ENCODE measurements at places on chromosomes 11 and 22.

DNA sequence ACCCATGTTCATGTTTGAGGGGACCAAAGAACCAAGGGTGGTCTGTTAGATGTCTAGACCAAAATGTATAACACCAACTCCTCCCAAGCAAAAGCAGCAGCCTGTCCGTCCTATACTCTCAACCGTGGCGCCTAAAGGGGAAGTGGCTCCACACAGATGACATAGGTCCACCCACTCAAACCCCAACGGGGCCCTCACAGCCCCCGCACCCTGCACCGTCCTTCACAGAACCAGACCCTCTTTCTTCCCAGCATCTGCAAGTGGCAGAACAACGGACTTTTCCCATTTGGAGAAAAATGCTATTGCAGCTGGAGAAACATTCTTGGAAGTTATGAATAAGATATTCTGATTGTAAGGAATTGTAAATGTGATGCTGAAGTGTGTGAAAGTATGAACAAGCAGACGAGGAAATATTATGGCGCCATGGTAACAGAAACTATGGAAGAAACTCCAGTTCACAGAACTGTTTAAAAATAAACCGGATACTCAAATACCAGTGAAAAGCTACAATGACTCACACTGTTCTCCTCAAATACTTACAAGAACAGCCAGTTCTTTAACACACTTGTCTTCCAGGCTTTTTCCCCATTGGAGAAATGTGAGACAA is 76.5 kb upstream of the ARFGAP3 start:
- peak; percentile 88 for DNase-seq

DNA sequence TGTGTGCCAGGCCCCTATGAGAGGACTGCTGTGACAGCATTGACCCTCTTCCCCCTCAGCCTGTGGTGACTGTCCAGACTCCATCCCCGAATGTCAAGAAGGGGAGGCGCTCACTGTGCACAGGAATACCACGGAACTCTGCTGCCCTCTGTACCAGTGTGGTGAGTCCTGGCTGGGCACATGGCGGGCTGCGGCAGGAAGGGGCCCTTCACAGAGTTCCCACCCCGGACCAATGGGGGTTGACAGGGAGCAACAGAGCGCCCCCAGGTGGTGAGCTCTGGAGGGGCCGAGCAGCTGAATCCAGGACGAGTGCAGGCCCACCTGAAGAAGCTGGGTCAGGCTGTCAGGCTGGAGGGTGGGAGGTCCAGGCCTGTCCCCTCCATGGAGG is 83.8 kb upstream of the MYOD1 start:
- DNase-seq: no peak

DNA sequence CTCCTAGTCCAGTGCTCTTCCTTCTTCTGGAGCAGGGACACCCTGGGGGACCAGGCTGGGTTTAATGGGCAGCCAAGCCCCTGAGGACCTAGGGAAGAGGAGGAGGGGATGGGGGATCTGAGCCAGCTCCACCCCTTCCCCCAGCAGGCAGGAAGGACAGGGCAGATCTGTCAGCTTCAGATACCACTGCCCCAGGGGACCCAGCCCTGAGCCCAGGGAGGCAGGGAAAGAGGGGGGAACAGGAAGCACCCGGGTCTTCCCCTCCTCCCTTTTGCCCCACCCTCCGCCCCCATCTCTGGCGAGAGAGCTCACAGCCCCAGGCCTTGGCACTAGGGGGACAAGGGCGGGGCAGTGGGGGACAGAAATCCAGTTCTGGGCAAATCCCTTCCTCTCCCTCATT is 11.7 kb upstream of the SOX10 start:
- peak; percentile 37 for DNase-seq

- DNase-seq: no peak
Measured at GRCh38 chr11:25163421-25163820, 666.6 kb downstream of the LUZP2 start.

Data from B cell (primary cell).